ENCODE measurements at places on chromosomes 5 and 9. TPM values are rescaled to one million over a fixed set of nuclear protein-coding genes. Genes with fewer than 3 reads are reported as not detected.

- no peaks in the 10 kb centered on the region for H3K36me3 ChIP-seq
- H3K27me3 ChIP-seq = no peaks in the 10 kb centered on the region
- no peak overlapping the region for H3K4me3 ChIP-seq
- no peak overlapping the region for H3K27ac ChIP-seq
- peak; percentile 88 for DNase-seq
Observed at GRCh38 chr9:76996700-76997099, 22.8 kb upstream of the FOXB2 start.

GRCh38 chr5:105924366-105924765, 1746.4 kb downstream of the EFNA5 start:
- no peak overlapping the region for H3K4me3 ChIP-seq
- no peak for DNase-seq
- H3K36me3 ChIP-seq = no peaks in the 10 kb centered on the region
- no peak overlapping the region for H3K27ac ChIP-seq
- no peaks in the 10 kb centered on the region for H3K4me1 ChIP-seq

DNA sequence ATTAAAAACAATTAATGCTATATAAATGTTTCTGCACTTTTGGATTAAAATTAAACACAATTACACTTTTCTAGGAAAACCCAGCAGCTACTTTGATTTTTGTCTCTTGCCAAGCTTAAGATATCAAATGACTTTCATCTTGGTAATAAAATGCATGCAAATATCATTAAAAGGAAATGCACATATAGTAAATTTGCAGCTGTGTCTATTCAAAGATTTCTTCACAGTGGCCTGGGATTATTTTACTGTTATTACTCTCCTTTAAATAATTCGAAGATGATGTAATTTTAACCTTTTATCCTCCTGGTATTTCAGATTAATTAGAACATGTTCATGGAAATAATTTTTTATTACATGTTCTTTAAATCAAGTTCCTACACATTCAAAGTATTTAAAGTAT, 529.5 kb upstream of the RGMB start:
- no peak for DNase-seq
- H3K36me3 ChIP-seq = no peaks in the 10 kb centered on the region
- no peak overlapping the region for H3K27ac ChIP-seq
- no peaks in the 10 kb centered on the region for H3K27me3 ChIP-seq

ADGRV1 gene
- total RNA-seq = 0.36 TPM

- no peak for DNase-seq
- H3K4me1 ChIP-seq = no peaks in the 10 kb centered on the region
- no peaks in the 10 kb centered on the region for H3K27me3 ChIP-seq
- H3K36me3 ChIP-seq = no peaks in the 10 kb centered on the region
- H3K4me3 ChIP-seq = peak overlapping the region; percentile 76
- H3K27ac ChIP-seq = peak overlapping the region; percentile 84
Observed at GRCh38 chr9:71911908-71912335, 483 bp downstream of the C9orf85 start.

INSL4 gene
- total RNA-seq = not detected

CLIC3 gene
- 3.8 TPM for total RNA-seq

ISL1 gene
- not detected for total RNA-seq

F12 gene
- total RNA-seq = 0.23 TPM

NEUROG1 gene
- not detected for total RNA-seq

GRCh38 chr5:58088941-58089340, 370.9 kb downstream of the PLK2 start:
- no peaks in the 10 kb centered on the region for H3K4me1 ChIP-seq
- no peaks in the 10 kb centered on the region for H3K36me3 ChIP-seq
- H3K27me3 ChIP-seq = no peaks in the 10 kb centered on the region
- H3K27ac ChIP-seq = no peak overlapping the region
- DNase-seq = no peak

DRD1 gene
- total RNA-seq = 0.45 TPM

DNA sequence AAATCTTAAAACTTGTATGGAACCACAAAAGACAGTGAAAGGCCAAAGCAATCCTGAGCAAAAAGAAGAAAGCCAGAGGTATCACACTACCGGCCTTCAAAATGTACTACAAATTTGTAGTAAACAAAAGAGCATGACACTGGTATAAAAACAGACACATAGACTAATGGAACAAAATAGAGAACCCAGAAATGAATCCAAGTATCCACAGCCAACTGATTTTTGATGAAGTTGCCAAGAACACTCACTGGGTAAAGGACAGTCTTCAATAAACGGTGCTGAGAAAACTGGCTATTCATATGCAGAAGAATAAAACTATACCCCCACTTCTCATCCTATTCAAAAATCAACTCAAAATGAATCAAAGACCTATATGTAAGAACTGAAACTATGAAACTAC, 390.1 kb downstream of the PRELID2 start:
- no peaks in the 10 kb centered on the region for H3K4me1 ChIP-seq
- no peak overlapping the region for H3K27ac ChIP-seq
- H3K36me3 ChIP-seq = no peaks in the 10 kb centered on the region

DNA sequence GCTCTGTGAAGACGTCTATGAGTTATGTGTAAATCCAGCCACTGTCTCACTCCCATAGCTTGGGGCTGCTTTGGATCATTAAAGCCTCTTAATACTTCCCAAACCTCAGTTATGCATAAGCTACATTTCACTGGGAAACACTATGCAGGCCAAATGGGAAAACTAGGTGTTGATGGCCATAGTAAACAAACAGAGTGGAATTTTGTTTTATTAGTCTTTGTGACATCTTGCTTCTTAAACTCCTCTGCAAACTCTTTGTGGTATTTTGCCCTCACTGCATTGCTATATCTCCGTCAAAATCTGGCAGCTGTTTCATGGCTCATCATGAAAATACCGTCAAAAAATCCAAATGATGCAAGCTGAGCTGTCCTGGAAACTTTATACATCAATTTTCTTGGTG, 167.2 kb upstream of the HMHB1 start:
- H3K27me3 ChIP-seq = no peaks in the 10 kb centered on the region
- no peak overlapping the region for H3K4me3 ChIP-seq
- no peak overlapping the region for H3K27ac ChIP-seq
- no peaks in the 10 kb centered on the region for H3K4me1 ChIP-seq
- no peak for DNase-seq

IL5 gene
- total RNA-seq = not detected

- H3K27me3 ChIP-seq = no peaks in the 10 kb centered on the region
- no peaks in the 10 kb centered on the region for H3K36me3 ChIP-seq
- no peak overlapping the region for H3K27ac ChIP-seq
- H3K4me1 ChIP-seq = no peaks in the 10 kb centered on the region
Observed at GRCh38 chr5:116600876-116601275, 26.3 kb upstream of the SEMA6A start.

LCN12 gene
- 0.71 TPM for total RNA-seq

DNA sequence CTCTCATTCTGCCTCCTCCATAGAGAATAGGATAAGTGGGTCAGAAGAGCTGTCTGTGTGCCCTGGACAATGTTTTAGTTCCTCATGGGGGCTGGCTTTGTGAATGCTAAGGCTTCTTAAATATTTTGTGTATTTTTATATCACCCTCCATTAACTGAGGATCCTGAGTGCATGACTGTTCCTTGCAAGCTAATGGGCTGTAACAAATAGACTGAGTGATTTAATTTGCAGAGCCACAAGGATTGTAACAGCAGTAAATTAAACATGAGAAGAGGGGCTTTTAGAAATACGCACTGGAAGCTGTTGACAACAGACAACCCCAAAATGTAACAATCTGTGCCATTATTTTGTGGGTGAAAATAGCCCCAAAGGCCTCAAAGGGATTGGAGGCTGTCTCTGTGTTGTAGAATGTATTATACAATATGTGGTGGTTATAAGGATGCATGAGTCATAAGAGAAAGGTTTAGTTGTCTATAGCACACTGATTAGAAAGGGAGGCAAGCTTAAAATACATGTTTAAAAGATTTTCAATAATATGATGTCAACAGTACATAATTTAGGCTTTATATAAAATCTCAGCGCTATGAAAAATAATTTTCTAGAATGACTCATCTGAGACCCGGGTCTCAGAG, 152.7 kb upstream of the ACTBL2 start:
- H3K27ac ChIP-seq = no peak overlapping the region
- DNase-seq = no peak
- no peak overlapping the region for H3K4me3 ChIP-seq
- no peaks in the 10 kb centered on the region for H3K4me1 ChIP-seq
- H3K36me3 ChIP-seq = no peaks in the 10 kb centered on the region

DNA sequence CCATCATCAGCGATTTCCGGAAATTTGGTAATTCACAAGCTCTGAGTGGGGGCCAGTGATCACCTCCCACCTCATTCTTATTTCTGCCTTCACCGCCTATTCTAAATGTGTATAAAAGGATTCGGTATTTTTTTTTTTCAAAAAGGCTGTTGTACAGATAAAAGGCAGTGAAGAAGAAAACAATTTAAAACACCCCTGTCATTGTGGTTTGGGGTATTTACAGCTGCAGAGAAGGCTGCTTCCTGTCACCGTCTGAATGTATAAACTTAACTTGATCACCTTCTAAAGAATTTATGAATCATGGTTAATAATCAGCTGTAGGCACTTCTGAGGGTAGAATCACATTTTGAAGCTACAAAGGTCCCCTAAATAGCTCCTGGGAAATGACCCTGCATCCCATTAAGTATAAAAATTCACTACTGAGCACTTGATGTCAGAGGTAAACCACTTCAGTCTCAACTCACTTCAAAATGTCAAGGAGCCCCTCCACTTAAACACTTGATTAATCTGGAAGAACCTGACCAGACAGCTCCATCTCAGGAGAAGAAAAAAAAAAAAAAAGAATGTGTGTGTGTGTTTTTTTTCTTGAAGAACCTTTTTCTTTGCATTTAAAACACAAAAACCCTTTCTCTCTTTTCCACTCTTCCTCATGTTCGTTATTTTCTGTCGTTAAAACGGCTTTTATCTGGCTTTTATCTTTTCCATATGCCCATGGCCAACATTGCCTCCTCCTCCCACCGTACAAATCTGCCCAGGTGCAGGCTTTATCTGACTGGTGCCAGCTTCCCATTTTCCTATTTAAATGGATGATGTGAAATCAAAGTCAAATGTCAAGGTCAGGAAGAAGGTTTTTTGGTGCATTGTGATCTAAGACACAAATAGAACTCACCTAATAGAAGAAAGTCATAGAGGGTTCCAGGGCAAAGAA, 291.2 kb downstream of the IRX1 start:
- H3K36me3 ChIP-seq = no peaks in the 10 kb centered on the region
- H3K4me3 ChIP-seq = no peak overlapping the region
- no peak overlapping the region for H3K27ac ChIP-seq
- DNase-seq = no peak
- no peaks in the 10 kb centered on the region for H3K4me1 ChIP-seq

DNA sequence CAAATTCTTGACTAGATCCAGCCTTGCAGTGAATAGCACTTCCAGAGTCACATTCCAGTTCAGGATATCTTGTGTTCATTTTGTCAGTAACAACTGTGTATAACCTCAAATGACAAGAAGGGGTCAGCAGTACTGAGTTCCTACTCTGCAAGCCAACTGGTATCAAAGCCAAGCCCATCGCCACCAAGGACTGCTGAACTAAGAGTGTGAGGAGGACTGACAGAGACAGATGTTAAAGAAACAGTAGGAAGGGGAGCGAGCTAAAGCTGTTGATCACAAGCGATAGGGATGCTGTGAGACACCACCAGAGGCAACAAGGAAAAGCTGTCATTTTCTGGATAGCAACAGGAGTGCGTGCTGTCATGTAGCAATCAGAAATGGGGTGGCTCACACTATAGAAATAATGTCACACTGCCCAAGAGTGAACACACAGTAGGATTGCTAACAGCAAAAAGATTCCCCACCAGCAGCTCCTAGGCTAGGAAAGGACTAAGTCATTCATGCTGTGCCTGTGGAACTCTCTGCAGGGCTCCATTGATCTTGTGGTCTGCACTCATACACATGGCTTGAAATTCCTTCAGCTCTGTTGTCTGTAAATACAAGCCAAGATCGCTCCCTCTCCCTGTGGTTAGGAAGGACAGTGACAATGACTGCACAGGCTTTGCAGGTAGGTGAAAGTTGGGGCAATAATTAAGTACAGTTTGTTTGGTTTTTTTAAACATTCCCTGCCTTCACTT, 658.6 kb downstream of the NR2F1-AS1 start:
- peaks cover 2% of the 10 kb centered on the region for H3K27me3 ChIP-seq
- no peak overlapping the region for H3K4me3 ChIP-seq
- H3K27ac ChIP-seq = no peak overlapping the region
- no peaks in the 10 kb centered on the region for H3K36me3 ChIP-seq
- DNase-seq = no peak
- no peaks in the 10 kb centered on the region for H3K4me1 ChIP-seq

TLX3 gene
- not detected for total RNA-seq

SH2D3C gene
- total RNA-seq = 19.7 TPM

- no peak for DNase-seq
- no peaks in the 10 kb centered on the region for H3K36me3 ChIP-seq
- no peak overlapping the region for H3K27ac ChIP-seq
- no peaks in the 10 kb centered on the region for H3K4me1 ChIP-seq
Observed at GRCh38 chr5:82168294-82168693, 109.9 kb downstream of the RPS23 start.

DNA sequence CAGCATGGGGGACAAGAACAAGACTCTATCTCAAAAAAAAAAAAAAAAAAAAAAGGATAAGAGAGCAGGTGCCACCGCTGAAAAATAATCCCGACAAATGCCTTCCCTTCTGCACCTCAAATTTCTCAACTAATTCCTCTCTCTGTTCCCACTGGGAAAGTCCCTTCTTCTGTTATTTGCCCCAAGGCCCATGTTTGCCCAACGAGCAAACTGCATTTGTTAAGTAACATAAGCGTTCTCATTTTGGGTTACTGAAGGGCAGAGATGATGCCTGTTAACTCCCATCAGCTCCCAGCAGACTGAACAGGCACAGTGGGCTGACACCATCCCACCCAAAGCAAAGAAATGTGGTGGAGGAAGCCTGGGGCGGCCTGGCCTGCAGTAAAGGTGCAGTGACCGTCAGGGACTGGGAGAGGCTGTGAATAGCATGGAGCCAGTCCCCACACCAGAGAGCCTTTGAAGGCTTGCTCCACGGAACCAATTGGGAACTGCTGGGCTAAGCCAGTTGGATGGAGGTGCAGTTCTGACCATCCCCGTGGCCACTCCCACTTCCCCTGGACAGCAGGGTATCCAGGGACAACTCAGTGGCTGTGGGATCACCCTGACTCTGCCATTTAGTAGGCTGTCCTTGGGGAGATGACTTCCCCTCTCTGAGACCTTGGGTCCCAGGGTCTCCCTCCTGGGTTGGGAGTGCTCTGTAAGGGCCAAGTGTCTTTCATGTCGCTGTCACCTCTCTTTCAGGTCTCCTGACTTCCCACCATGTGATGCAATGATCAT, 149.7 kb upstream of the IER5L start:
- H3K27me3 ChIP-seq = no peaks in the 10 kb centered on the region
- no peak overlapping the region for H3K27ac ChIP-seq
- H3K36me3 ChIP-seq = no peaks in the 10 kb centered on the region
- no peaks in the 10 kb centered on the region for H3K4me1 ChIP-seq

- no peaks in the 10 kb centered on the region for H3K36me3 ChIP-seq
- no peak overlapping the region for H3K4me3 ChIP-seq
- no peak for DNase-seq
Observed at GRCh38 chr5:124878583-124879342, 132.3 kb upstream of the ZNF608 start.
